Activated CD8-positive, alpha-beta memory T cell treated with anti-CD3 and anti-CD28 coated beads, Interleukin-2, amount 50 U/mL, for 48 hours (primary cell): ENCODE measurements at places on chromosomes 7 and 10.
A peak's percentile ranks its signal among the peaks of the same experiment; 100 is the strongest.

- no peak for DNase-seq
These were observed 153.0 kb upstream of the LRRTM3 start for GRCh38 chr10:66772548-66773471.

GRCh38 chr10:70265032-70265689 is 18.6 kb downstream of the NPFFR1 start:
- no peak for DNase-seq

- no peak for DNase-seq
These were observed 181.0 kb downstream of the PRPF18 start for GRCh38 chr10:13767676-13768178.

DNA sequence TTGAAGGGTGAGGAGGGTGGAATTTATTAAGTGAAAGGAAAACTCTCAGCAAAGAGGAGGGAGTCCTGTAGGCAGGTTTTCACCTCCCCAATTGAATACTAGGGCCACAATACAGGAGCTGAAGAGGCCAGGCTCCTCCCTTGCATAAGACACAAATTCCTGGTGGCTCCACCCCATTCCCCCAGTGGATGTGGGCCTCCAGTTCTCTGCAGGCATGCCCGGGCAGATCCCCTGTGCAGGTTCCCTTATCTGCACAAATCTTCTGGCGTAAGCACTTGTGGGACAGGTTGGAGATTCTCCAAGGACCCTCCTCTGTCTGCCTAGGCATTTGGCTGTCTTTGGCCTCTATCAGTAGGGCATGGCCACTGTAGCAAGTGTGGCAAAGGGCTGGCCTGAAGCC is 847.1 kb upstream of the MBL2 start:
- DNase-seq = no peak

DNA sequence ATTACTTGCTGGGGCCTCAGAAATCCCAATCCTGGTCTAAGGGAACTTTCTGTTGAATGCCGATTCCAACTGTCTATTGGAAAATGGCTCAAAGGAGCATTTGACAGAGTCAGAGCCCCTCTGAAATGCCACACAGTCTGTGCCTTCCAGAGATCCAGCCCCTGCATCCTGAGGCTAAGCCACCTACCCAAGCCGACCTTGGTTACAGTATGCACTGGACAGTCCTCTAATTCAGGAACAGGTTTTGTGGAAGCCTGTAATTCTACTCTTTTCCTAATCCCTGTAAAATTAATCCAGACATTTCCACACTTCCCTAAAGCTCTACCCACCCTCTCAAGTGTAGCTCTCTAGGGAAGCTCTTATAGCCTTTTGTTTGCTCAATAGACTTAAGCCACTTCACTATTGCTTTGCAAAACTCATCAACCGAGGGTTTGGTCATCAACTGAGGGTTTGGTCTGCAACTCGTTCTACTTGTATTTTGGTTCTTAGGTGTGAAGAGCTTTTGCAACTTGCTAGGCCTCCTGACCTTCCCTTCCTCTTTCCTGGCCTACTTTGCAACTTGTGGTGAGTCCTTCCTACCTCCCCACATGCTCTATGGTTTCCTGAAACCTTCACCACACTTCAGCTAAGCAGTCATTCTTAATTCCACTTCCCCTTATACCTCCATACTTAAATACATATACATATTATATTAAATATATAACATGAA is 364.8 kb downstream of the SFMBT2 start:
- DNase-seq = no peak

DNA sequence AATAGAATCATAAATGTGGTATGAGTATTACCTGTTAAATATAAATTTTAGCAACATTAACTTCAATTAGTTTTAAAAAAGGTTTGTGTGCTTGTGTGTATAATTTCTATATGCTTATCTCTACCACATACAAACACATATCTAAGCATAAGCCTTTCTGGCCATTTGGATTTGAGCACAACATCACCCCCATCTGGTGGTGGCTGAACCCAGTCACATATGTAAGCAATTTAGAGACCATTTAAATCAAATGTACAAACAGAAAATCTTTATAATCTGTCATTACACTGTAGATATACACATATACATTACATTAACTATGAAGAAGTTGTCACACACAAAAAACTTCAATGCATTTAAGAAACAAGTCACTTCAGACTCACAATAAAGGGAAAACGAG is 31.7 kb downstream of the GPR22 start:
- no peak for DNase-seq

DNA sequence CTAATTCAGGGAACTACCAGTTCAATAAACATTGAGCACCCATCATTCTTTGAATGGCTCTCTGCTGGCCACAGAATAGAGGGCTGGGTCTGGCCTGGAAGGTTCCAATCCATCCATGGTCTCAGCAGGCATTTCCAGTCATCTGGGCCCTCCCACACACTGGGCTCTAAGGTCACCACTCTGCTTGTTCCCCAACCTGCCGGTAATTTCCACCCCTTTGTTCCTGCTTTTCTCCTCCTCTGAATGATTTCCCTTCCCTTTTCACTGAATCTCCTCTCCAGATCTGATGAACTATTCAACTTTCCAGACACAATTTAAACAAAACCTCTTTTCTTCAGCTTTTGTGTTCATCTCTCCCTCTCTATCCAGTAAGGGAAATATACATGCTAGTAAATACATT is 2.6 kb downstream of the BZW2 start:
- no peak for DNase-seq

- DNase-seq = no peak
These were observed 17.4 kb downstream of the BNIP3 start for GRCh38 chr10:131964298-131964697.

GRCh38 chr10:124629415-124629814 is 114.8 kb downstream of the FAM53B start:
- no peak for DNase-seq

GRCh38 chr10:29600067-29600466 is 34.7 kb downstream of the SVIL start:
- no peak for DNase-seq

GRCh38 chr10:57844387-57844998 is 423.2 kb downstream of the IPMK start:
- DNase-seq = no peak

- no peak for DNase-seq
These were observed 220.2 kb downstream of the ARHGAP12 start for GRCh38 chr10:31708474-31708873.

- DNase-seq = no peak
These were observed 32.9 kb upstream of the PHYHIPL start for GRCh38 chr10:59143544-59143943.

- no peak for DNase-seq
These were observed 22.7 kb downstream of the DHTKD1 start for GRCh38 chr10:12091421-12091820.

GRCh38 chr10:3095373-3096139 is 28.2 kb downstream of the PFKP start:
- DNase-seq = no peak

GRCh38 chr7:28125431-28126409 is 54.9 kb downstream of the JAZF1 start:
- DNase-seq = no peak

- no peak for DNase-seq
These were observed 477.2 kb downstream of the GPAM start for GRCh38 chr10:111706331-111706730.

- DNase-seq = no peak
These were observed 367.7 kb downstream of the BBS9 start for GRCh38 chr7:33497051-33497450.

GRCh38 chr10:34135515-34135914 is 679.6 kb downstream of the PARD3 start:
- DNase-seq = no peak

GRCh38 chr10:78657163-78657861 is 411.5 kb upstream of the ZMIZ1 start:
- DNase-seq = peak; percentile 88

GRCh38 chr10:112335111-112335867 is 38.6 kb upstream of the ACSL5 start:
- no peak for DNase-seq

DNA sequence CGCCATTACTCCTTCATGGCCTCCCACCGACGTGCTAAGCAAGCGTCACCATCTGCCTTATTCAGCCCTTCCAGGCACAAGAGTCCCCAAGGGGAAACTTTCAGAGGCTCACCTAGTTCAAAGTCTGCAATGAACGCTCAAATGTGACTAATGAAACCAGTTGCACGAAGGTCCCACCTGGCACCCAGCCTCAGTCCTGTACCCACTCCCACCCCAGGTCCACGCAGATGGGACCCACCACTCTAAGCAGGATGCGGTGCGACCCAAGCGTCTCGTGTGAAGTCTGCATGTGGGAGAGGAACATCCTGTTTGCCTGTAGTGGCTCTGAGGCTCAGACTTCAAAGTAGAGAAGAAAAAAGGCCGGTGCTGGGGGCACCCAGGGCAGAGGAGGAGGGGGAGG is 40.3 kb downstream of the RGS10 start:
- peak; percentile 83 for DNase-seq

- no peak for DNase-seq
These were observed 141.2 kb downstream of the GLI3 start for GRCh38 chr7:42095791-42096190.

- DNase-seq = no peak
These were observed 93.8 kb downstream of the CALD1 start for GRCh38 chr7:134873253-134873652.

GRCh38 chr7:49812534-49812933 is 39.1 kb downstream of the VWC2 start:
- no peak for DNase-seq

GRCh38 chr7:130988443-130988842 is 254.4 kb upstream of the KLF14 start:
- DNase-seq = no peak

- no peak for DNase-seq
These were observed 20.4 kb downstream of the FAM53B start for GRCh38 chr10:124723826-124724225.
